Muscle of leg (tissue), 16 donors: ENCODE measurements at places on chromosomes 1 and 21. TPM values are rescaled to one million over a fixed set of nuclear protein-coding genes. Genes with fewer than 3 reads are reported as not detected.

DNA sequence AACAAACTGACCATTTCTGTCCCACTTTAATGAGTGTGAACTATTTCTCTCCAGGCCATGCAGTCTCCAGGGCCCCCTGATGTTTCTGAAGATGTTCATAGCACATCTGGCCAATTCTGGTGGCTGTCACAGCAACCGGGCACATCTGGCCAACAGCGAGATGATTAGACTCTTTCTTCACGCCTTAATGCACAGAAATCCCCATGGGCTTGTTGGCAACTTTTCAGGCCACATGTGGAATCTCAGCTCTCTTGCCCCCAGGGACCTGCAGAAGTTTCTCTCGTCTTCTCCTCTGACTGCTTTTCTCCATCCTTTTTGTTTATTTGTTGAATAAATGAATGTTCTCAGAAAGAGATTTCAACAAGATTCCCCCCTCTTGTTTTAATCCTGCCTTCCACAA is 71.2 kb upstream of the HMGB4 start:
- DNase-seq = peak; percentile 3

DNA sequence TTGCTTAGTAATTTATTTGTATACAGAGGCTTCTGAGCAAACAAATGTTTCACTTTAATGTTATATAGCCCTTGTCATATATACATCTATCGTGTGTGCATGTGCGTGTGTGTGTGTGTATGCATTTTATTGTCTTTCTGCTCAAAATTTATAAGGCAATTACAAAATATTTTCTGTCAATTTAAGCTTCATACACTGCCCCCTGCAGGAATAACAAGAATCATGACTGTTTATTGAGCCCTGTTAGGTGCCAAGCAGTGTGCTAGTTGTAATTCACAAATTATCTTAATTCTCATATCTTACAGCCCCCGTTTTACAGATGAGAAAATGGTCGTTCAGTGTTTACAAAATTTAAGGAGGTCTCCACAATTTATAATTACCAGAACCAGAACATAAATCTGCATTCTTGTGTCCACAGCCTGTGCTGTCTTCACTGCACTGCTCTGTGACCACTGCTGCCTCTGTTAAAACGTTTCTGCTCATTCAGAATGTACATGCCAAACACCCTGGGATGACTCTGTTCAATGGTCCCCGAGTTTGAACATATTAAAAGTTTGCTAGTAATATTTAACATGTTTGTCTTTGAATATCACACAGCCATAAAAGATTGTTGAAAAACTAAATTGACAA is 181.3 kb downstream of the ATP6V1G3 start:
- DNase-seq = peak; percentile 8

- DNase-seq = no peak
These were observed 100.5 kb downstream of the NGF start for GRCh38 chr1:115237507-115237906.

- peak; percentile 84 for DNase-seq
These were observed 56.3 kb upstream of the CNN3 start for GRCh38 chr1:94983171-94983739.

GRCh38 chr1:86913399-86913895 is 479 bp downstream of the SELENOF start:
- peak; percentile 66 for DNase-seq

DNA sequence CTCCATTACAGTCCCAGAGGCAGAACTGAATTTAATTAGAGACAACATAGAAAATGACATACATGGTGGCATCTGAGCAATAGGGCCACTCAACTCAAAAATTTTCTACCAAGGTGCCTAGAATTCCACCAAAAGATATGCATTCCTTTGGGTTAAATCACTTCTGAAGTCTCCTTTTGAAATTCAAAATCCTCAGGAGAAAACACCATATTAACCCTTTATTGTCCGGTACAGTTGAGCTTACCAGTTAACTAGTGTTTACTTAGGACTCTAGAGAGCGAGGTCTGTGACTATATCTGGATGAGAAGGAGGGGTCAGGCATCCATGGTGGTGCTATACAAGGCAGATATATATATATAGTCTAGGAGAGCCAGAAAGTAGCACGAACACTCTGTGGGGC is 355.6 kb upstream of the CAMK1G start:
- DNase-seq = no peak

- DNase-seq = peak; percentile 15
These were observed 614 bp upstream of the CACNA1E start for GRCh38 chr1:181482521-181483284.

DNA sequence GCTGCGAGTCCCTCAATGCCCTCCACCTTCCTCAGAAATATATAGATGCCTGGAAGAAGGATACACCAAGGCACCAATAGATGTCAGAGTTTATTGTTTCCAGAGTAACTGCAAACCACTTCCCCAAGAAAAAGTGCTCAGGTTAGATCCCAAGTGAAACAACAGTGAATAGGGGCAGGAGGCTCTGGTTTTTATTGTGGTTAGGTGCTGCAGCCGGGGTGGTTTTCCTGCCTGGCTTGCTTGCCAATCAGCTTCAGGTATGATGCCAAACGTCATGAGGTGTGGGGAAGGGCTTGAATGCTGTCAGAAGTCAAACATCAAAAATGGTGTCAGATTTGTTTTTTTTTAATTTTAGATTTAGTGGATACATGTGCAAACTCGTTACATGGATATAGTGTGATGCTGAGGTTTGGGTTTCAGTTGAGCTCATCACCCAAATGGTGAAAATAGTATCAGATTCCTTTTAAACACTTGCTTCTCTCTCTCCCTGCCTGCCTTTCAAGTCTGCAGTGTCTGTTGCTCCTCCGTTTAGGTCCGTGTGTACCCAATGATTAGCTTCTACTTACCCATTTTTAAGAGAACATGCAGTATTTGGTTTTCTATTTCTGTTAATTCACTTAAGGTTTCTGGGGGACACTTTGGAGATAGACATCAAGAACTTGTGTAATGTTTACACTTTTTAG is 1317.0 kb downstream of the MRPL39 start:
- no peak for DNase-seq

- peak; percentile 62 for DNase-seq
These were observed 31.6 kb upstream of the SOX13 start for GRCh38 chr1:204041232-204041767.

DNA sequence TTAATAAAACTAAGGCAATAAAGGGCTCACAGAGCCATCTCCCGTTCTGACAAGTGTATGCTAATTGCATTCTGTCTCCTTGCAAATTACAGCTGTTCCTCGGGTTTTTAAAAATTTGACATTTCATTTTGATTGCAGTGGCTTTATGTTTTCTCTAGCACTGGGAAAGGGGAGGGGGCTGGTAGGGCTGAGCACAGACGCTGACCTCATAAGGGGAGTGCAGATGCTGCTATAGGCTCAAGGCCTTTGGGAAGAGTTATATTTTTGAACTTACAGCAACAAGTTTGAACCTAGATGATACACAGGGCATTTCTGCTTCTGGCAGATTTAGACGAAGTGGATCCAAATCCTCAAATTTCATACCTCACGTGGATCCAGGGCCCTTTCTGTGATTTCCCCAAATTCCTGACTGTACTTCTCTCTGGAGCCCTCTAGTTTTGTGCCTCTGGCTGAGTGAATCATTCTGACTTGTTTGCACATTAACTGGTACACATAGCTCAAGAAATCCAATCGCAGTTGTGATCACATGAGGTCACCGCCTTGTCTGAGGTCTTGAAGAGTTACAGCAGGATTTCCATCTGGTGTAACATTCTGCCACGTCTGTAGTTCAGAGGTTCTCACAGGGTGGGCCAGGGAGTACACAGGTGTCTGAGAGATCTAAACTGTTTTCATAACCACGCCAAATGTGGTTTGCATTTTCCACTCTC is 230.3 kb downstream of the C1orf94 start:
- peak; percentile 7 for DNase-seq

- no peak for DNase-seq
These were observed 9.0 kb downstream of the TNFRSF25 start for GRCh38 chr1:6456800-6457466.

GRCh38 chr1:77976433-77977076 is 2.3 kb downstream of the FUBP1 start:
- DNase-seq = peak; percentile 9

GRCh38 chr1:29592261-29592615 is 355.9 kb downstream of the PTPRU start:
- no peak for DNase-seq

GBP5 gene
- total RNA-seq = 0.44 TPM

GRCh38 chr21:34313116-34313515 is 50.7 kb upstream of the KCNE2 start:
- no peak for DNase-seq

AMY1C gene
- not detected for total RNA-seq

GRCh38 chr1:50208756-50209155 is 100.0 kb downstream of the ELAVL4 start:
- no peak for DNase-seq

GRCh38 chr1:202237052-202237451 is 43.5 kb downstream of the LGR6 start:
- DNase-seq = no peak

CENPF gene
- total RNA-seq = 25.5 TPM

DNA sequence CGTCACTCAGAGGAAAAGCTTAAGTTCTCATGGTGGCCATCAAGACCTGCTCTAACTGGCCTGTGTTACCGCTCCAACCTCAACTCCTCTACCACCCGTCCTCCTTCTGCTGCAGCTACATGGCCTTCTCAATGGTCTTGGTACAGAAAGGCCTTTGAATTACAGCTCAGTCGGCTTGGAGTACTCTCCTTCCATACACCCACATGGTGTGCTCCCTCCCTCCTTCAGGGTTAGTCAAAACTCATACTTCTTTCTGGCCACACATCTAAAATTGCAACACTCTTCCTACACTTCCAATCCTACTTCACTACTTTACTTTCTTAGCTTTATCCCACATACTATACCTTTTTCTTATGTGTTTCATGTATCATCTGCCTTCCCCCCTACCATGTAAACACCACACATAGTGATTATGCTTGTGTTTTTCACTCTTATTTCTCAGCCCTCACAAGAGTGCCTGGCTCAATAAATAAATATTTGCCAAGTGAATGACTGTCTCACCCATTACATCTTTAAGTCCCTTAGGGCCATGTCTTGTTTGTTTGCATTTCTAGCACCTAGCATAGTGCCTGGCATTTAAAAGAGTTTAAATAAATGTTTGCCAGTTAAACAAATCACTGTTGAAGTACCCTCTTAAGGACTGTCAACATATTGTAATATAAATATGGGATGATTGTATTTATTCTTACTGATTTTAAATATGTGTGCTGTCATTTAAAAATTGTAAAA is 37.6 kb upstream of the HMCN1 start:
- DNase-seq = no peak

ADARB1 gene
- total RNA-seq = 17.3 TPM

GRCh38 chr1:163186862-163187261 is 15.9 kb downstream of the RGS5 start:
- no peak for DNase-seq

DNA sequence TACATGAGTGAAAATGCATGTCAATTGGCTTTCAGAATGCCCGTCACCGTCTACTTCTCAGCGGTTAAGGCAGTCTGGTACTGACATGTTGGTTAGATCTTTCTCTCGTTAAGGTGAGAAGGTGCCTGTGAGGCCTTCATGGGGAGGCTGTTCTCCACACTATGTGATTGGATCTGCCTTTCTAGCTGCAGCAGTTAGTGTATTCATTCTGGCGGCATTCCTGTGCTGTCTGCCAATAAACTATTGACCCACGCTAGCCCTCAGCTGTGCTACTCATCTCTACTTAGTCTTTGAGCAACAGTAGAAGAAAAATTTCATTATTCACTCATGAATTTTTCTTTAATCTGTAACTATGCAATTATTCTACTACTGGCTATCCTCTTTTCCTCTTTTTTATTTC is 32.0 kb downstream of the CCSAP start:
- peak; percentile 51 for DNase-seq
